Transverse colon (tissue), 4 donors: ENCODE measurements at places on chromosomes 5 and 9.

DNA sequence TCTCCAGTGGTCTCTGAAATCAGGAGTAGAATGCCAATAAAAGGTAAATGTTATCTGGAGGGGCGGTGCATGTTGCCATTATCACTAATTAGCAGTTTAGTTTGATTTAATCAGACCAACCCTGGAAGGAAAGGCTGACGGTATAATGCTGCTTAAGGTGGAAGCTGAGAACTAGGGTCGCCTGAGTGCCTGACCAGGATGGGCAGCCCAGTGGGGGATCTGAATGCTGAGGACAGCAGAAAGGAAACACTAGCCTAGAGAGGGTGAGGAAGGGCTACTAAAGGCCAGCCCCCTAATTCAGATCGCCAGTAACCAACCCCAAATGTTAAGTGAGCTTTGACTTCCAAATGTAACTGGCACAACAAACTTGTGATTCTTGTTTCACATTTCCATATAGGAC is 172.2 kb downstream of the APBA1 start:
- H3K4me3 ChIP-seq, result no peak overlapping the region
- DNase-seq, result no peak

DNA sequence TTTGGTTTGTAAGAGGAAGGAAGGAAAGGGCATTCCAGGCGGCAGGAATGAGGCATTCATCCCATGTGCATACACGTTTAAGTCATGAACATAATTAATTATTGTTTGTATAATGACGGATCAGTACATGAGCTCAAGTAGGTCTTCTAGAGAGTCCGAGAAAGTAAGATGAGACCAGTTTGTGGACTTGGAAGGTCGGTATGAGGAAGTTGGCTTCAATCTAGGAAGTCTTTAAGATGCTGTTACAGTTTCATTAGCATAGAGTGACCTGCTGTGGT is 2.1 kb downstream of the GTF3C4 start:
- H3K36me3 ChIP-seq, result no peaks in the 10 kb centered on the region
- H3K4me1 ChIP-seq, result peaks cover 13% of the 10 kb centered on the region
- DNase-seq, result no peak
- H3K27me3 ChIP-seq, result no peaks in the 10 kb centered on the region

GRCh38 chr9:83521011-83521410 is 17.2 kb downstream of the FRMD3 start:
- H3K27ac ChIP-seq, result no peak overlapping the region
- H3K4me3 ChIP-seq, result no peak overlapping the region
- H3K36me3 ChIP-seq, result no peaks in the 10 kb centered on the region

DNA sequence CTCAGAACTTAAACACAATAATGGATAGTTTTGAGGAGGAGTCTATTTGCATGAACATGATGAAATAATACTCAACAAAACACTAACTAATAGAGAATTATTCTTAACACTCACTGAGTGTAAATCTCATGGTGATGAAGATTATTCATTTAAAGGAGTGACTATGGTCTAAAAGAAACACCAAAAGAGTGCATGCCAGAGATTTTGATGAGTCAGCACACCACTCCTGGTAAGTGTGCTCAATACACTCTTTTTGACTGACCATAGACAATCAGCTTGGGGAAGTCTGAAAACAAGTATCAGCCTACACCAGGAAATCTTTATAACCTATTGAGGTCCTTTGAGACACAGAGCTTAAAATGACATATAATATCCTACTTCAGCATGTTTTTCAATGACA is 6.8 kb upstream of the FST start:
- H3K27ac ChIP-seq, result no peak overlapping the region
- H3K36me3 ChIP-seq, result no peaks in the 10 kb centered on the region
- H3K4me1 ChIP-seq, result peaks cover 2% of the 10 kb centered on the region
- DNase-seq, result no peak

DNA sequence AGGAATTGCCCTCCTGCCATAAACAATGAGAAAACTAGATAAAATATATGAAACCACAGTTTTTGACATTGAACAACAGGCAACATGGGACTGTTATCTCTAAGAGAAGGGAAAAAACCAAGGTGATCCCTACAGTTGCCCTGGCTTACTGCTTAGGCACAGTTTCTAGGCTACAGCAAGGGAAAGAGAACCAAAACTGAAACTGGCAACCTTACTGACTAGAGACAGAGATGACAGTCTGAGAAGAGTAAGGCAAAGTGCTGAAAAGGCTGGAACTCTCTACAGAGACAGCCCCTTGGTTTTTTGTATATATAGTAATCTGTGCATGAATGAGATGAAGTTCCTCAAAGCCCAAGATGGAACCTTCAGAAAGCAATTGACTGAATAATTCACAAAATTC is 36.2 kb upstream of the REEP2 start:
- no peak for DNase-seq
- peaks cover 3% of the 10 kb centered on the region for H3K4me1 ChIP-seq
- no peak overlapping the region for H3K27ac ChIP-seq
- H3K36me3 ChIP-seq, result peaks cover 2% of the 10 kb centered on the region

DNA sequence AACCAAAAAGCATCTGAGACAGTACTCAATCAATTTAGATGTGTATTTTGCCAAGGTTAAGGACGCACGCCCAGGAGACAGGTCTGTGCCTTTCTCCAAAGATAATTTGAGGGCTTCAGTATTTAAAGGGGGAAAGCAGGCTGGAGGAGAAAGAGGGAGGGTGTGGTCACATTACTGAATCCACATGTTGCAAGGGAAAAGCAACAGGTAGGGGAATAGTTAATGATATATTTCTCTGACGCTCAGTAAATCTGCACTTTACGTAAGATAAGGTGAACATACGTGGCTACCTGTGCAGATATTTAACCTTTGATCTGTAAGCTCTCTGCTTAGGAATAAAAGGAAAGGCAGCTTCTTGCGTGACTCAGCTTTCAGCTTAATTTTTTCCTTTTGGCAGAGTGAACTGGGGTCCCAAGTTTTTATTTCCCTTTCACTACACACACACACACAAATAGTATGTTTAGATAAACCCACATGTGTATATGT is 443.4 kb downstream of the NTRK2 start:
- no peaks in the 10 kb centered on the region for H3K4me1 ChIP-seq
- DNase-seq, result no peak
- no peaks in the 10 kb centered on the region for H3K36me3 ChIP-seq
- H3K4me3 ChIP-seq, result no peak overlapping the region

GRCh38 chr5:149298842-149299404 is 27.3 kb downstream of the AFAP1L1 start:
- H3K4me1 ChIP-seq, result no peaks in the 10 kb centered on the region
- no peak overlapping the region for H3K4me3 ChIP-seq
- no peaks in the 10 kb centered on the region for H3K36me3 ChIP-seq
- DNase-seq, result no peak
- no peaks in the 10 kb centered on the region for H3K27me3 ChIP-seq

DNA sequence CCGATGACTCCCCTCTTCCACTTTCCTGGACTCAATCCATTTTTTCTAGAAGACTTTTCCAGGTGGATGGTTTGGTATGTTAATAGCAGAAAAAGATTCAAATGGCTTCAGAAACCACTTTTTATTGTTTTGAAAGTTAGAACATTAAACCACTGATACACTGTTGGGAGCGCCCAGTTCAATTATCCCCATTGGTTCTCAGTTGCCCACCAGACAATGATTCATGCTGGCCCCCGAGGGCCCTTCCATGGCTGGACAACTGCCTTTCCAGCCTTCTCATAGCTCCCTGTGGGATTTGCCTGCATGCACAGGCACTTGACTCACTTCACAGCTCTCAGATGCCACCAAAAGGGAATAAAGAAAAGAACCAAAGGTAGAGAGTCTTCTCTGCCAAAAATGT is 21.3 kb upstream of the ANKRD34B start:
- DNase-seq, result no peak
- no peak overlapping the region for H3K4me3 ChIP-seq
- H3K27me3 ChIP-seq, result no peaks in the 10 kb centered on the region
- H3K4me1 ChIP-seq, result no peaks in the 10 kb centered on the region
- no peaks in the 10 kb centered on the region for H3K36me3 ChIP-seq

DNA sequence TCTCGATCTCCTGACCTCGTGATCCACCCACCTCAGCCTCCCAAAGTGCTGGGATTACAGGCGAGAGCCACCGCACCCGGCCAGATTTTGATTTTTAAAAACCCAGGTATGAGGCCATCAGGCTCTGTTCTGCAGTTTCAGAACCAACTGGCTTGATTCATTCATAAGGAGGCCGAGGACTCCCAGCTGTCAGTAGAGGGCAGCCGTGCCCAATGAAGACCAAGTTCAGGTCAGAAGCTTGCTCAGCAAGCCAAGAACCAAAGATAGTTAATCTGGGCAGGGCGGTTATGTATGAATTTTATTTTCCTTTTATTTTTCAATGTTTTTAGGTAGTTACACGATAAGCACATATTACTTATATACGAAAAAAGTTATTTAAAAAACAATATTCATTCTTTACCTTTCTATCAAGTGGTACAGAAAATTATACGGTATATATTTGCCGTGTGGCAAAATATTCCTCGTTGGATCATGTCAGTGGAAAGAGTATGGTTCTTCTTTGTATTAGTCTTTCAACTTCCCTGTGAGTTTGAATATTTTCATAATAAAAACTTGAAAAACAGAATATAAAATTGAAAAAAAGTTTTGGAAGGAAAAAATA is 18.0 kb downstream of the MGAT1 start:
- peaks cover 25% of the 10 kb centered on the region for H3K4me1 ChIP-seq
- H3K27ac ChIP-seq, result peak overlapping the region; percentile 78
- H3K27me3 ChIP-seq, result no peaks in the 10 kb centered on the region

DNA sequence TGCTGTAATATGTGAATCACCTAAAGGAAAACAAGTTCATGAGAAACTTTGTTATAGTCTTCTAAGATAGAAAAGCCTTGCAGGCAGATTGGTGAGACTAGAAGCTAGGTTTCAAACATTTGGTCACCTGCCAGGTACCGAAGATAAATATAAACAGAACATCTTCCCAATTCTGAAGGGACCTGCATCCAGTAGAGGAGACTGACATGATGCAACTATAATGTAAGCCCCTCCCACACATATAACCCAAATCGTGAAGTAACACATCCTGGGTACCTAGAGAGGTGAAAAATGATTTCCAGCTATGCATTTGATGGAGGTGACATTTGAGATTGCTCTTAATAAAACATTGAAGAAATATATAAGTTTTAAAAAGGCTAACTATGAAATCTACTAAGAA is 29.9 kb downstream of the SHLD3 start:
- H3K27ac ChIP-seq, result no peak overlapping the region
- H3K36me3 ChIP-seq, result peaks cover 7% of the 10 kb centered on the region
- peaks cover 7% of the 10 kb centered on the region for H3K4me1 ChIP-seq
- no peak for DNase-seq
- no peak overlapping the region for H3K4me3 ChIP-seq
- no peaks in the 10 kb centered on the region for H3K27me3 ChIP-seq

GRCh38 chr5:10775646-10776045 is 14.6 kb upstream of the DAP start:
- H3K4me1 ChIP-seq, result no peaks in the 10 kb centered on the region
- no peak overlapping the region for H3K27ac ChIP-seq
- H3K27me3 ChIP-seq, result no peaks in the 10 kb centered on the region
- DNase-seq, result no peak
- H3K4me3 ChIP-seq, result no peak overlapping the region

DNA sequence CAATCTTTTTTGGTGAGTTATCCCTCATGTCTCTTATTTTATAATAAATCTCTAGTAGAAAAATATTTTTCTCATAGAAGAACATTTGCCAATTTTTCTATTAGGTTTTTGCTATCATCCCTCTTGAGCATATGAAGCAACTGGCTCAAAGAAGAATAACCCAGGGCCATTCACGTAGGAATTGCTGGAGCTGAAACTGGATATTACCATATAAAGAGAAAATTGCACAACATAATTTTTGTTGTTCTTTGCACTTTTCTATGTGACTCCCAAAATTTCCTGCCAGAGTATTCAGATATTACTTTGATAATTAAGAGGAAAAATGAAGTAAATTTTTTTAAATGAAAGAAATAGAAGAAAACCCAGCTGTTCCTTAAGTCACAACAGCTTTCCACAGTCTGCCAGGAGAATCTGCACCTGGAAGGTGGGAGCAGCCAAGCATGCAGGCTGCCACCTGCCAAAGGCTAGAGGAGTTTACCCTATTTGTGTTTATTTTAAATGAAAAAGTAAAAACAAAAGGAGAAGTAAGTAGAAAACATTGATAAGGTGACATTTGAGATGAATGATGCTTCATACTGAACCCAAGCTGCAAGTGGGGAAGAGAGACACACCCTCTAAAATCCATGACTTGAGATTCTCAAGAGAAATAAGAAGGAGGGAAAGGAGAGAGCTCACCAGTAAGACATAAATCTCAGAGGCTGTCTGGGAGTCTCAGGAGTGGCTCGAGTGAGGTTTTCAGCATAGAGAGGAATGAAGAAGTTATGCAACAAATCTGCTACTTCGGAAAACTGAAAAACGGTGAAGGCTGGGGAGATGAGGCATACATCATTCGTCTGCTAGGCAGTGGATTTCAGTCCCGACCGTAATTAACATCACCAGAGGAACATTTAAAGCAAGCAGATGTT is 31.5 kb upstream of the FREM1 start:
- no peaks in the 10 kb centered on the region for H3K27me3 ChIP-seq
- no peak overlapping the region for H3K27ac ChIP-seq
- no peak overlapping the region for H3K4me3 ChIP-seq
- no peak for DNase-seq

- H3K27ac ChIP-seq, result no peak overlapping the region
- H3K4me1 ChIP-seq, result peaks cover 6% of the 10 kb centered on the region
- H3K4me3 ChIP-seq, result no peak overlapping the region
- H3K27me3 ChIP-seq, result no peaks in the 10 kb centered on the region
- DNase-seq, result peak; percentile 80
- no peaks in the 10 kb centered on the region for H3K36me3 ChIP-seq
These were observed 81.2 kb downstream of the ARL15 start for GRCh38 chr5:54229041-54229780.

- no peaks in the 10 kb centered on the region for H3K27me3 ChIP-seq
- H3K4me1 ChIP-seq, result no peaks in the 10 kb centered on the region
- H3K27ac ChIP-seq, result no peak overlapping the region
These were observed 725.3 kb upstream of the PTPRD start for GRCh38 chr9:11338130-11338529.

- no peaks in the 10 kb centered on the region for H3K27me3 ChIP-seq
These were observed 21.4 kb downstream of the SNX18 start for GRCh38 chr5:54539001-54539400.

DNA sequence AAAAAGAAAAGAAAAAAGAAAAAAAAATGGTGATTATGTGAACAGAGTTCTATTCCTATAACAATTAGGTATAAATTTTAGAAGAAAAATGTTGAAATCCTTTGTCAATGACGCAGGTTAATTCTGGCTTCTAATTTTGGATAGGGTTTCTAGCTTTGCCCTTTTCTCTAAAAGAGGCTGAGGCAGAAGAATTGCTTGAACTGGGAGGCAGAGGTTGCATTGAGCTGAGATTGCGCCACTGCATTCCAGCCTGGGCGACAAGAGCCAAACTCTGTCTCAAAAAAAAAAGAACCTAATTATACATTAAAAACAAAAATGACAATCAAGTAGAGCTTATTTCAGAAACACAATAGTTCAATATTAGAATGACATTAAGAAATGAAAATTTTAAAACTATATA is 2.9 kb downstream of the STXBP1 start:
- H3K4me1 ChIP-seq, result peaks cover 19% of the 10 kb centered on the region
- DNase-seq, result no peak
- H3K4me3 ChIP-seq, result no peak overlapping the region
- peaks cover 37% of the 10 kb centered on the region for H3K27me3 ChIP-seq

- H3K27me3 ChIP-seq, result no peaks in the 10 kb centered on the region
- H3K4me1 ChIP-seq, result peaks cover 2% of the 10 kb centered on the region
- no peak overlapping the region for H3K4me3 ChIP-seq
- no peak overlapping the region for H3K27ac ChIP-seq
- DNase-seq, result no peak
- H3K36me3 ChIP-seq, result no peaks in the 10 kb centered on the region
These were observed 31.8 kb upstream of the FGF1 start for GRCh38 chr5:142717582-142718215.
